ENCODE measurements at places on chromosomes 13 and 19. TPM values are rescaled to one million over a fixed set of nuclear protein-coding genes. Genes with fewer than 3 reads are reported as not detected.

- DNase-seq = no peak
Measured at GRCh38 chr13:66700117-66700601, 530.0 kb downstream of the PCDH9 start.

GRCh38 chr13:67367399-67367798, 137.3 kb upstream of the PCDH9 start:
- DNase-seq = no peak

DNA sequence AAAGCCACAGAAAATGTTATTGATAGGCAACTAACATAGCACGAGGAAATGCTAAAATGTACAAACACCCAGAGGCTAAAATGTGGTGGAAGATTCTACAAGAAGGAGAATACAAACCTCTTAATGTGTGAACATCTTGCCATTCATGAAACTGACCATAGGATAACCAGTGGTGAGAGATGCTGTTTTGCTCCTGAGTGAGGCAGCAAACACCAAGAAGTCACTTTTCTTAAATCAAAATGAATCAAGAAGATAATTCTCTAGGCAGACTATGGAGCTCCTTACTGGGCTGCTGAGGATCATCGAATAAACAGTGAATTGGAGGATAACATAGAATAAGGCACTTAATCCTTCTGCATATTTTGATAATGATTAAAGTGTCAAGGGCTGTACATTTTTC, 375.4 kb upstream of the SLITRK6 start:
- DNase-seq = no peak

Gene ATP4B
- total RNA-seq = not detected

Gene GFY
- total RNA-seq = 0.62 TPM
